ENCODE measurements at places on chromosomes 13 and 19.

- DNase-seq = no peak
These were observed 94.6 kb downstream of the ING1 start for GRCh38 chr13:110808138-110808537.

DNA sequence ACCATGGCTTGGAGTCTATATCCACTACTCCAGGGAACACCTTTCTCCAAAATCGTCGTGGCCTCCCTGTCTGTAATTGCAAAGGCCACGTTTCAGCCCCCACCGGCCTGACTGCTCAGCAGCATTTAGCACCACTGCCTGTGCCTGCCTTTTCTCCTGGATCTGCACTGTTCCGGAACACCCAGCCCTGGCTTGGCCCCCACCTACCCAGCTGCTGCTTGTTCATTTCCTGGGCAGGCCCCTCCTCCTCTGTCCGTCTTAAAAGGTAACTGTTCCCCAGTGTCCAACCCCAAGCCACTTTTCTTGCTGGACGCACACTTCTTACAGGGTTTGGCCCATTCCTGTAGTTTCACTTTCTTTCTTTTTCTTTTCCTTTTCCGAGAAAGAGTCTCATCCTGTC is 8.5 kb upstream of the SYT5 start:
- DNase-seq = no peak

DNA sequence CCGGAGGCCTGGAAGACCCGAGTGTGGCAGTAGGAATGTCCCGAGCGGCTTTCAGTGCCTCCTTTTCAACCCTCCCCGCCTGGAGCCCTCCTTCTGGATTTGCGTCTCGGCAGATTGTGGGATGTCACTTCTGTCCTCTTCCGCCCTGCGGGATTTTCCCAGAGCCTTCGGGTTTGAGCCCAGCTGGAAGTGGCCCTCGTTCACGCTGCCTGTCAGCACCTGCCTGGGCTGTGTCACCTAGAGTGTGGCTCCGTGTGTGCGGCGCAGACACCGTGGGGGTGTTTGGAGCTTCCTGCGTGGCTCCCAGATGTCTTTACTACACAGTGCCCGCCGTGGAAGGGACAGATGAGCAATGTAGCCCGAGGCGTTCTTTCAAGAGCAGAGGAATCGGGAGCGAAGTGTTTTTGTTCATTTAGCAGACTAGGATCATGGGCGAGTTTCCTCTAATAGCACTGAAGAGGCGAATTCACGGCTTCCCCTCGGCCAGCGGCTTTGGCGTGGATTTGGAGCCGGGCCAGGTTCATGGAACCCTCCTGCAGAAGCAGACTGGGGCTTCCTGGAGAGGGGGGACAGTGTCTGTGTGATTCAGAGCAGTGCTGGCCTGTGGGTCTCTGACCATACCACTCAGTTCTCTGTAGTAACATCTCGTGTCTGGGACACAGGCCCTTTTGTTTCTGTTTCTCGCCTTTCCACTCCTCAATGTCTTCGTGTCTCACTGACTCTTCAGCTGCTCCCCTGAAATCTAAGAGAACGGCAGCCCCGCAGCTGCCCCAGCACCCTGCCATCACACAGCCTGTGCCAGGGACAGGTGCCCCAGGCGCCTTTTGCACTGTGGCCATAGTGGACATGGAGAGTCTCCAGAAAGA is 68.0 kb downstream of the KDM4B start:
- DNase-seq = no peak

- no peak for DNase-seq
These were observed 203.4 kb upstream of the ZNF536 start for GRCh38 chr19:30168760-30169159.
